NCI-H524 treated with DMSO at 0.1 percent for 48 hours (cell line): ENCODE measurements at places on chromosomes 7 and 10.

DNA sequence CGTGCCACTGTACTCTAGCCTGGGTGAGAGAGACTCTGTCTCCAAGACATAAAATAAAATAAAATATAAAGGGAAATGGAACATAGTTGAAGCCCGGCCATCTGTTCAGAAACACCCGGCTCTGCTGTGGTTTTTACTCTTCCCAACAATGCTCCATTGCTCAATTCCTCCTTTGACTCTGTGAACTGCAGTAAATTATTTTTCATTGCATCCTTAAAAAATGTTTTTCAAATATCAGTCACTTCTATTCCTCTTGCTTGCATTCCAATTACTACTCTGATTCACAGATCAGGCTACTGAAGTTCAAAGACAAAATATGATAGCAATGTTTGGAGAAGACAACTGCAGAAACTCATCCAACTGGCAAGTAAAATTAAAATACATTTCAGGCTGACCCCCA is 983.0 kb downstream of the SORCS1 start:
- DNase-seq: no peak

- DNase-seq: no peak
Observed at GRCh38 chr7:139645572-139646523, 122.4 kb downstream of the CLEC2L start.

- no peak for DNase-seq
Observed at GRCh38 chr7:45589061-45589460, 14.9 kb downstream of the ADCY1 start.

DNA sequence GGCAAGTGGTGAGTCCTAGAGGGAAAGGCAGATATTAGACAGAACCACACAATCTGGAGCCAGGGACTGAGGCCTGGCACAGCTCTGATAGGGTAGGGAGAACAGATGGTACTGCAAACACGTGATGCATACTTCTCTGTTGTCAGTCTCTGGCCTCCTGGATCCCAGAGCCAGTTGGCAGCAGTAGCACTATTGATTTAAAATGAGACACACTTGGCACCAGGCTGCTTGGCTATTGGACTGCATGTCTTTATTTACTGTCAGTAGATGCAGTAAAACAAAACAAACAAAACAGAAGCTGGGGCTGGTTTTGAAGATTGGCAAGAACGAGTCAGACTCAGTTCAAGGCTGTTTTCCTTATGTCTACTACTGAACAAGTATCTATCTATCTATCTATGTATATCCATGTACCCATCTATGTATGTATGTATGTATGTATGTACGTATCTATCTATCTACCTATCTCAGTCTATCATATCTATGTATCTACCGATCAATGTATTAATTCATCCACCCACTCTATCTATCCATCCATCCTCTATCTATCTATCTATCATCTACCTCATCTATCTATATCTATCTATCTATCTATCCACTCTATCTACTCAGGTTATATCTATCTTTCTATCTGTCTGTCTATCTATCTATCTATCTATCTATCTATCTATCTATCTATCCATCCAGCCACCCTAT is 23.4 kb upstream of the MGAM2 start:
- peak; percentile 81 for DNase-seq

DNA sequence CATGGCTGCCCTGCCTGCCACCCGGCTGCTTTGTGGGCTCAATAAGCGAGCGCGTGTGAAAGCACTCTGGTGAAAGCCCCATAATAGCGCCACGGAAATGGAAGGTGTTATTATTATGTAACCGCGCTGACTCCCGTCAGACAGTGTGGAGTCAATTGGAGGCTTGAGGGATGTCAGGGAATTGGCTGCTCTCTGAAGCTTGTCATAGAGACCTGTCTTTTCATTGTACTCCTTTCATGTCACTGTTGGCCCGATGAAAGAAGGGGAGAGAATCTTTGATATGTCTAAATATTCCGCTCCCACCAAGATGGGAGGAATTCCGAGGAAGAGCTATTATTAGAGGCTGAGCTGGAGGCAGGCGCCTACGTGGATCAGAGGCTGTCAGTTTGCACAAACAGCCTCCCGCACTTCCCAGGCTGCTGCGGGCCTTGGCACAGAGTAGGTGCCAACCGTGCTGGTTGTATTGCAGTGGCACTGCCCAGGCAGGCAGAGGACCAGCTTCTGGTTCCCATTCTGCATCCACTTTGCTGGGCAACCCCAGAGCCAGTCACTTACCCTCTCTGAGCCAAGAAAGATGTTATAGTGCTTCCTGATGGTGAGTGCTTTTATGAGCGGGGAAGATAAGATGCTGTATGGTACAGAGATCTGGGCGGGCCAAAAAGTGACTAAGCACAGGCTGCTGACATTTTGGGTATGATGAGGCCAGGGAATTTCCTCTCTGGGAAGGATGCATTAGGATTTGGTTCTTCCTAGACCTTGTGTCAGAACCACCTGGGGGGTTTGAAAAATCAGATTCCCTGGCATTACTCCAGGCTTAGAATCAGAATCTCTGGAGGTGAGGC is 151.4 kb downstream of the RPS24 start:
- no peak for DNase-seq

DNA sequence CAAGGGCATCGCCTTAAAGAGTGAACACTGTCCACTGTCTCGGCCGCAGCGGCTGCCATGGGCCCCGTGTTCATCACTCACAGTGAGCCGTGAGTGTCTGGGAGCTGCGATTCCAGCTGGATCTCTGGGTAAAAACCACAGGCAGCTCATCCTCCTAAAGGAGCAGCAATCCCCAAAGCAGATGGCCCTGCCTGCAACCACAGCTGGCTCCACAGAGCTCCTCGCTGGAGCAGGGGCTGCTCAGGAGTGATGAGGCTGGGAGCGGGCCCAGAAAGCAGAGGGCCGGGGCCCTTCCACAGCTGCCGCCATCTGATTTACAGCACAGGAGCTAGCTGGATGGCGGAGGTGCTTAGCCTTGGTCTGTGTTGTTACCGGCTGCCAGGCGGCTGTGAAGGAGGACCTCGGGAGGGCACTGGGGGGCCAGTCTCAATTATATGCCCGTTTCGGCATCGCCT is 6.6 kb upstream of the TMEM184A start:
- peak; percentile 73 for DNase-seq
